GM23338 (cell line): ENCODE measurements at places on chromosomes 1 and 21. TPM values are rescaled to one million over a fixed set of nuclear protein-coding genes. Genes with fewer than 3 reads are reported as not detected.

GRCh38 chr1:104768466-104768865, 1018.8 kb downstream of the AMY1C start:
- H3K4me1 ChIP-seq = no peaks in the 10 kb centered on the region
- H3K27me3 ChIP-seq = no peaks in the 10 kb centered on the region
- no peak overlapping the region for H3K27ac ChIP-seq
- H3K4me3 ChIP-seq = no peak overlapping the region

- H3K36me3 ChIP-seq = no peaks in the 10 kb centered on the region
- no peaks in the 10 kb centered on the region for H3K27me3 ChIP-seq
- H3K4me1 ChIP-seq = peaks cover 14% of the 10 kb centered on the region
- no peak overlapping the region for H3K4me3 ChIP-seq
- no peak for DNase-seq
Measured at GRCh38 chr1:100456880-100457279, 81.1 kb upstream of the GPR88 start.

DNA sequence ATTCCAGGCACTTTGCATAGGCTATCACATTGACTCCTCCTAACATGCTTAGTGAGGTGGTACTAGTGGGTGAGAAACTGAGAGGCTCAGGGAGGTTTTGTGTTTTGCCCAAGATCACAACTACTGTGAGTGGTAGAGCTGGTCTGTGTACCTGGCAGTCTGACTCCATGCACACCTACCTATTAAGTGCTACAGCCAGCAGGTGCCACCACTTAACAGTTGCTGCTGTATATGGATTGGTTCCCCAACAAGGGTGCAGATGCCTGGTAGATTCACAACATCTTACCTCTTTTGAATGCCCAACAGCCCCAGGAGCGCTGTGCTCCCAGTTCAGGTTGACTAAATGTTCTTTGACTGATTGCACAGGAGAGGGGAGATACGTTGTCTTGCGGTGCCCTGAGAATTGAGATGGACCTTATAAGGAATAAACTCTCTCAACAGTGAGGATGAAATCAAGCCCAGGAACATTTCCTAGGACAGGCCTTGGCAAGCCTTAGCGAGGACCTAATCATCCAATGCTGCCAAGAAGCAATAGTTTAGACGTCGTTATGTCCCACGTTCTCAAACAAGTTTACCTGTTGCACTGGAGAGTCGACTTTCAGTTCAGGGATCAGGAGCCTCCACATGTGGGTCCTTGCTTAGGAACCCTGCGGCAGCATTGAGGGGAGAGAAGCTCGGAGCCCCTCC, 78.9 kb upstream of the F3 start:
- no peaks in the 10 kb centered on the region for H3K27me3 ChIP-seq
- no peak overlapping the region for H3K27ac ChIP-seq
- H3K4me1 ChIP-seq = peaks cover 32% of the 10 kb centered on the region
- no peaks in the 10 kb centered on the region; the same call in 1 of the 2 replicates for H3K36me3 ChIP-seq
- no peak for DNase-seq

DNA sequence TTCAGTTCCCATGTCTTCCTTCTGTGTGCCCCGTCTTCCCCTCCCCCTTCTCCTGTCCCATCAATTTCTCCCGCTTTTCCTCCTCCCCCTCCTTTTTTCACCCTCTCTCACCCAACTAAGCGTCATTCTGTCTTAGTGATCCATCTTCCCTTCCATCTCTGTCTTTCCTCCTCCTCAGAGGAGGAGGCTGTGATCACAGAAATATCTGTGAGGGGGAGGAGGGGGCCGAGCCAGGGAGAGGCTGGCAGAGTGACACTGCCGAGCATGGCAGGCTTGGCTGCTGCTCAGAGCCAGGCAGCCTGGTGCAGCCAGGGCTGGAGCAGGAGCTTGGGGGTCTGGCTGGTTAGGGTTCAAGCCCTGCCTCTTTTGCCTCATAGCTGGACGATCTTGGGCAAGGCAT, 7.6 kb downstream of the HTR6 start:
- no peaks in the 10 kb centered on the region for H3K36me3 ChIP-seq
- H3K4me3 ChIP-seq = no peak overlapping the region
- no peak overlapping the region for H3K27ac ChIP-seq
- H3K27me3 ChIP-seq = peaks cover 5% of the 10 kb centered on the region

- H3K27ac ChIP-seq = no peak within 1 kb of the TSS
- no peaks in the 10 kb centered on the region for H3K36me3 ChIP-seq
- peak; percentile 80 for DNase-seq
- peak within 1 kb of the TSS; percentile 57 for H3K4me3 ChIP-seq
Measured at GRCh38 chr1:54800899-54801759, at the start of gene TTC22. Gene TTC22, minus strand, starts transcription at chr1:54801323. Its CDS starts 160 bp downstream, at chr1:54801163.

DNA sequence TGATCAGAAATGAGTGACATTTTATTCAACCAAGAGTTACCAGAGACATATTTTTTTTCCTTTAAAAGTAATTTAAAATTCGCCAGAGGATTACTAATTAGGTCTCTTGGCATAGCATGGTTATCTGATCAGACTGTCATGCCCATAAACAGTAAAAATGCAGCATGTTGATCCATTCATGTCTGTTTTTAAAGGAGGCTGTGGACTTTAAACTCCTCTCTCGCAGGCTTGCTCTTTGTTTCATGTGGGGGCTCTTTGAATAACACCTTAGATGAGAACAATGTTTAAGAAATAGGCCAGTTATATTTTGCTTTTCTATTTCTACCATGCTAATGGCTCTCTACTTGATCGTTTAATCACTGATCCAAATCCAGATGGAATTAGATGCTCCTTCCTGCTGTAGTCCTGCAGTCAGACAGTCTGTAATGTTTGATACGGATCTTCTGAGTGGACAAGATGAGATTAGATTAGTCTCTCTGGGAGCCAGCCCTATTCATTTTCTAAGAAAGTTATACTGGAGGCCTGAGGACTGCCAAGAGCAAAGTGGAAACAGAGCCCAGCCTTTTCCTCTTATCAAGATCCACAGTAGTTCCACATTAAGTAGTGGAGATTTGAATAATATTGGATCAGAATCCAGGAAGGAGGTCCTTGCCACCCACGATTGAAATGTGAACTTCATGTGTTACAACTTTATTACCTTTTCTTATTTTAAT, 197.4 kb downstream of the HS2ST1 start:
- no peak overlapping the region for H3K4me3 ChIP-seq
- no peak overlapping the region for H3K27ac ChIP-seq
- DNase-seq = no peak
- peaks cover 19% of the 10 kb centered on the region for H3K4me1 ChIP-seq

DNA sequence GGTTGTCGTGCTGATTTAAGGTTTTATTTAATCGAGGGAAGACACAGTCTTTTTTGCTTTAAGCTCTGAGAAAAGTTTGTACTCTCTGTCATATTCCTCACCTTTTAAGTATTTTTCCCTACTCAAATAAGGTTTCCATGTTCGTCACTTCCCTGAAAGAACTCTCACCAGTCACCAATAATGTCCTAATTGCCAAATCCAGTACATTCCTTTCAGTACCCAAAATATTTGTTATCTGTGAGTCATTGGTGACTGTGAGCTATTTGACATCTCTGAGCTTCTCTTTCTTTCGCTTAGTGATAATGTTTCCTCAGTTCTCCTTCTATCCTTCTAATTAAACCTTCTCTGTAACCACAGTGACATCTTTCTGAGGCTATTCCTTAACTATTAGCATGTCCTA, 874.2 kb upstream of the ADGRL2 start:
- no peak overlapping the region for H3K4me3 ChIP-seq
- H3K36me3 ChIP-seq = no peaks in the 10 kb centered on the region
- no peaks in the 10 kb centered on the region for H3K27me3 ChIP-seq
- H3K4me1 ChIP-seq = no peaks in the 10 kb centered on the region

DNA sequence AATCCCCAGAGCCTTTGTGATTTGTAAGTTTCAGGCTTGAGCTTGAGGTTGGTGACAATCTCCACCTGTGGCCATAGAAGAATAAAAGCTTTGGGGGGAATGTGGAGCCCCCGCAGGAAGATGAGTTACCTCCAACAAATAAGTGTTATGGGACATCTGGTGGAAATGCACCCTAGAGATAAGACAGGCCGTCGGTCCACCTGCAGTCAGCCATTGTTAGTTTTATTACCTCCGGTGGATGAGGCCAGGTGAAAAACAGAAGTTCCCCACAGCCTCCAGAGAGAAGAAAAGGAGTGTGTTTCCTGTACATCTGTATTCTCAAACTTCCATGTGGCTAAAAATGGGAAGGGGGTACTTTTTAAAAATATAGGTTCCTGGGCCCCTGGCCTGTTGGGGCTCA, 137.4 kb downstream of the KAZN start:
- peaks cover 26% of the 10 kb centered on the region for H3K27me3 ChIP-seq
- H3K4me1 ChIP-seq = peaks cover 50% of the 10 kb centered on the region
- no peak overlapping the region for H3K27ac ChIP-seq

DNA sequence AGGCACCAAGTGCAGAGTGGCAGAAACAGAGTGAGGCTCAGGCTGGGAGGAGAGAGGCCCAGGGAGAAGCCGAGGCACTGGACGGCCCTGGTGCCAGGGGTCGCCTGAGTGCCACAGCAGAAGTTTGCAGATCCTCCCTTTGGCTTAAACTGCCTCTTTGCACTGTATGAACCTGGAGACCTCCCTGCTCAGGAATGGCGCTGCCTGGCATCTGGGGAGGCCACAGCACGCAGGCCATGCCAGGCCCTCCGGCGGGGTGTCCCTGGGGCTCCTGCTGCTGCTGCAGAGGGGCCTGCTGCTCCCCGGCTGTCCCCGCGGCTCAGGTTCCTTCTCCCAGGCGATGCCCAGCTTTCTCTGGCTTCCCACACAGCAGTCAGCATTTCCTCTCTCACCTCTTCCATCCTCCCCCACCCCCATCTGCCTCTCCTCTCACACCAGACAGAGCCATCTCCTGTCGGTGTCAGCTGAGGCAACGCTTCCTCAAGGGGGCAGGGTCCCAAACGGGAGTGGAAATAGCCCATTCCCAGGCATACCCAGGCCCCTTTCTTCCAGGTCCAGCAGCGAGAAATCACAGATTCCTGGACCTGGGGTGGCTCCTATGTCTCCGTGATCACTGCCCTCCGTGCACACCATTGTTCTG, 35.2 kb downstream of the SYT6 start:
- peaks cover 39% of the 10 kb centered on the region for H3K4me1 ChIP-seq
- H3K4me3 ChIP-seq = no peak overlapping the region
- peaks cover 17% of the 10 kb centered on the region; the same call in 1 of the 2 replicates for H3K36me3 ChIP-seq
- H3K27me3 ChIP-seq = no peaks in the 10 kb centered on the region

GRCh38 chr1:234330843-234331215, 42.4 kb upstream of the COA6 start:
- no peak for DNase-seq
- no peaks in the 10 kb centered on the region for H3K36me3 ChIP-seq
- no peak overlapping the region for H3K4me3 ChIP-seq
- H3K4me1 ChIP-seq = no peaks in the 10 kb centered on the region
- peaks cover 3% of the 10 kb centered on the region; the same call in 1 of the 2 replicates for H3K27me3 ChIP-seq
- H3K27ac ChIP-seq = no peak overlapping the region

SELE gene
- total RNA-seq = not detected in 2 replicates

ZBTB8B gene
- total RNA-seq = 3.8 and 4.2 TPM in 2 replicates

PGLYRP4 gene
- total RNA-seq = not detected in 2 replicates

DISP1 gene
- total RNA-seq = 3.1 and 4.4 TPM in 2 replicates
